ENCODE measurements at places on chromosomes 6 and 20.

DNA sequence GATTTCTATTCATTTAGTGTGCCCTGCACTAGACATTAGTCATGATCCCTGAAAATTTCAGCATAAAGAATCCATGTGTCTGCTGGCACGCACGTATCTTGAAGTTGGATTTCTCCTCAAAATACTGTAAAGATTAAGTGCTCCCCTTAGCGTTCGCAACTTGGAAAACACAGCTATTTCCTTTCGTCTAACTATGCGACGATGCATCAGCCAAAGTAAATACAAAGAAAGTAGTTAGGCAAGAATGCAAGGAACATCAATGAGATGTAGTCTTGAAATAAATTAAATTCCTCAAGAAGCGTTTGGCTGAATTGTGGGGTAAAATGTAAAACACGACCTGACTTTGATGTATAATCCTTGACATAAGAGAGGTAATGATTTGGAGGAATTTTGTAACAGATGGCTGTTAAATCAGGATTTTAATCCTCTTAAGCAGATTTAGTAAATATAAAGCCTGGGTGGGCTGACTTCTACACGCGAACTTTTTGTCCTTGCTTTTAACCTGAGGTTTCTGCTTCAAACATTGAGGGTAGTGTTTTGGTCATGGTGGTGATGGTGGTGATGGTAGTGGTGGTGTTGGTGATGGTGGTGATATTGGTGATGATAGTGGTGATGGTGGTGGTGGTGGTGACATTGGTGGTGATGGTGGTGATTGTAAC is 88.2 kb downstream of the FOXF2 start:
- DNase-seq, result no peak

- DNase-seq, result no peak
Measured at GRCh38 chr6:56335726-56336125, 88.3 kb upstream of the COL21A1 start.

DNA sequence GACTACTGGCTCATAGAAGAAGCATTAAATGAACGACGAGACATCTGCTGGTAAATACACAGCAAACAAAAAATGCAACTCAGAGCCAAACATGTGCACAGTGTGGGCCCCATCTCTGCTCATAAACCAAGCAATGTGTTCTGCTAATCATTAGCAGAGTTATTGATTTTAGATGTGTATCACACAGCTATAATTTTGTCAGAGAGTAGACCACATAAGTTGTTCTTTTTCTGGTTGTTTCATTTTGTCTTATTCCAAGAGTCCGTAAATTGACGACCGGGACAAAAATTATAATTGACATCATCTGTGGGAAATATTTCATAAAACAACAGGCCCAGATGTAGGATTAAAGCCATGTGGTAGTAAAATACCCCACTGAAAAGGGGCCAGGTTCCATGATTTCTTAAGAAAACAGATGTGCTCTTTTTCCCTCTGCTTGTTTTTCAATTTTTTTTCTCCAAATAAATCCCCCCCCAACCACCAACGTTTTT is 423.6 kb downstream of the HAO1 start:
- DNase-seq, result no peak

GRCh38 chr6:105994118-105994590 is 92.0 kb upstream of the PRDM1 start:
- DNase-seq, result no peak

DNA sequence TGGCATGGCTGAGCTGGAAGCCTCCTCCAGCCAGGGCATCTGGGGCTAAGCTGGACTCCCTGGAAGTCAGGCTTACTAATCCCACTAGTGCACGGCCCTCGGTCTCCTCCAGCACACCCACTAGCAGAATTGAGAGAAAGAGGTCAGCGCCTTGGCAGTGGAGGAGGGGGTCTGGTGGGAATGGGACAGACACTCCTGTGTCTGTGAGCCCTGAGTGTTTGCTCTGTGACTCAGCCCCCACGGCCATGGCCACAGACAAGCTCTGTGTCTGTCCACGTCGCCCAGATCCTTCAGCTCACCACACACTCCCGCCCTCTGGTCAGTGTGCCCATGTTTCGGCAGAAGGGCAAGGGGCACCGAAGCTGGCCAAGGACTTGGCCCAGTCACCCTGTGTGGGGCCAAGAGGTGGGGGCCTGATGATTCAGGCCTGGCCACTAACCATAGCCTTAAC is 8.8 kb downstream of the MDFI start:
- no peak for DNase-seq

DNA sequence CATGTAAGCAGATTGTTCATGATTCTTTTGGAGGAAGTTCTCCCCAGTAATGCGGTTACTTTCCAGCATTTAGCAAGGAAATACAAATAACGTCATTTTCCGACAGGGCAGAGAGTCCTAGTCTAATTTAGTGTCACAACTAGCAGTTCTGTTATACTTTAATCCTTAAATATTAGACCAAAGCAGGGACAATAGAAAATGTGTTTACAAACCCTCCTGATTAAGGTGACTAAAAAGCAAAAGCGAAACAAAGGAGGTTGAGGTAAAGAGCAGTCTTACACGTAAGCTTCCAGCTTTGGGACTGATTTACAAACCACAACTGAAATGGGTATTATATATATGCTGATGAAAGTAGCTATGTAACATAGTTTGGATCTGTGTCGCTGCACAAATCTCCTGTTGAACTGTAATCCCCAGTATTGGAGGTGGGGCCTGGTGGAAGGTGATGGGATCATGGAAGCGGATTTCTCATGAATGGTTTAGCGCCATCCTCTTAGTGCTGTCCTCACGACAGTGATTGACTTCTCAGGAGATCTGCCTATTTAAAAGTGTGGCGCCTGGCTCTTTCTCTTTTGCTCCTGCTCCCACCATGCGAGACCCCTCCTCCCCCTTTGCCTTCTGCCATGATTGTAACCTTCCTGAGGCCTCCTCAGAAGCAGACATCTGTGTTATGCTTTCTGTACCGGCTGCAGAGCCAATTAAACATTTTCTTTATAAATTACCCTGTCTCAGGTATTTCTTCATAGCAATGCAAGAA is 81.9 kb downstream of the PLCB1 start:
- DNase-seq, result no peak

- no peak for DNase-seq
Measured at GRCh38 chr20:5220321-5221060, 93.7 kb downstream of the CDS2 start.

GRCh38 chr6:12923644-12924235 is 207.2 kb downstream of the PHACTR1 start:
- DNase-seq, result no peak

DNA sequence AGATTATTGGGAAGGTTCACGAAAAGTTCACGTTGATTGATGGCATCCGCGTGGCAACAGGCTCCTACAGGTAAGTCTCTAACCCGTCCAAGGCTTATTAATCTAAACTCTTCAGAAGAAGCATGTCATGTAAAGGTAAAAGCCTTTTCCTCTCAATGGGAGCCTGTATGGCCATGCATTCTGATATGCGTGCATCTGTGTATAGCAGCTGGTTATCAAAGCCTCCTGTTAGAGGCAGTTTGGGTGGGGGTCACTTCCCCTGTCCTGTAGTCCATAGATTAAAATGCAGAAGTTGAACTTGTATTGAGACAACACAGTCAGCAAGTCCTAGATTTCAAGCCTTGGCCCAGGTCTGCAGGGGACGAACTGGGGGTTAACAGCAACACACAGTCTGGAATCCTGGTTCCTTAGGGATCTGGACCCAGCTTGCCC is 14.2 kb upstream of the DHX35 start:
- DNase-seq, result no peak

- no peak for DNase-seq
Measured at GRCh38 chr20:13342469-13343242, 121.6 kb downstream of the ISM1 start.

DNA sequence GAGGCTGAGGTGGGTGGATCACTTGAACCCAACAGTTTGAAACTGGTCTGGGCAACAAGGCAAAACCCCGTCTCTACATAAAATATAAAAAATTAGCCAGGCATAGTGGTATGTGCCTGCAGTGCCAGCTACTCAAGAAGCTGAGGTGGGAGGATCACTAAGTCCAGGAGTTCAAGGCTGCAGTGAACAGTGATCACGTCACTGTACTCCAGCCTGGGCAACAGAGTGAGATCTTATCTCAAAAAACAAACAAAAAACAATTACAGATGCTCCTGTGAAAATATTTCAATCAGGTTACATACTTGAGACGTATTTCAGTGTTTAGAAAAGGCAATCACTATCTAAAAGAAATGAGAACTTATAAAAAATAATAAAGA is 33.8 kb downstream of the RANBP9 start:
- no peak for DNase-seq

DNA sequence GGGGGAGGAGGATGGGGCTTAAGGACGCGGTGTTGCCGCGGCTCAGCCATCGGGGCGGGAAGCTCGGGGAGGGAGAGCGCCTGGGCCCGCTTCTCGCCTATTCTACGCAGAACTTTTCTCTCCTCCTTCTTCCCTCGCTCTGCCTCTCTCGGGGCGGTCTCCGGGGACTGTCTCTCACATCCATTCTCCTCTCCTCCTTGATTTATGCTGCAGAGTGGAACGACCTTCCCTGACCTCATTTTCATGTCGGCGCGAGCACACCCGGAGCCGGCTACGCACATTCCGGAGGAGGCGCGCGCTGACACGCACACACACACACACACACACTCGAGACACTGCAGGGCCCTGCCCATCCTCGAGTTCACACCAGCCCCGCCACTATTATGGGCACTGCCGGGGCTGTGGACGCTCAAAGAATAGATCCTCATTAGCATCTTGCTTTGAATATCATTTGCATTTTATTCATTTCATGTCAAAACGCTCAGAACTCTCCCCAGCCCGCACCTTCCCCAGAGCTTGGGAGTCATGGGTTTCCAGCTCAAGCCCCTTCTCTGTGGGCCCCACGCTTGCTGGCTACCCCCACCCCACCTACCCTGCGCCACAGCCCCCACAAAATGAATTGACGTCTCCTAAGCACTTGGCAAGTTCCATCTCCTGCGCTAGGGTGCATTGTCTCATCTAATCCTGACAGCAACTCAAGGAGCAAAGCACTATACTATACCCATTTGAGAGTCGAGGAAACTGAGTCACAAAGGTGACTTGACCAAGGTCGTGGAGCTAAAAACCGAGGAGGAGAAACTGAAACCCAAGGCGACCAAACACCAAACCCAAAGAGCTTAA is 36.8 kb downstream of the NCR2 start:
- DNase-seq, result no peak

- no peak for DNase-seq
Measured at GRCh38 chr6:17415321-17415720, 21.9 kb downstream of the CAP2 start.

GRCh38 chr6:9140951-9141460 is 705.7 kb upstream of the SLC35B3 start:
- no peak for DNase-seq

DNA sequence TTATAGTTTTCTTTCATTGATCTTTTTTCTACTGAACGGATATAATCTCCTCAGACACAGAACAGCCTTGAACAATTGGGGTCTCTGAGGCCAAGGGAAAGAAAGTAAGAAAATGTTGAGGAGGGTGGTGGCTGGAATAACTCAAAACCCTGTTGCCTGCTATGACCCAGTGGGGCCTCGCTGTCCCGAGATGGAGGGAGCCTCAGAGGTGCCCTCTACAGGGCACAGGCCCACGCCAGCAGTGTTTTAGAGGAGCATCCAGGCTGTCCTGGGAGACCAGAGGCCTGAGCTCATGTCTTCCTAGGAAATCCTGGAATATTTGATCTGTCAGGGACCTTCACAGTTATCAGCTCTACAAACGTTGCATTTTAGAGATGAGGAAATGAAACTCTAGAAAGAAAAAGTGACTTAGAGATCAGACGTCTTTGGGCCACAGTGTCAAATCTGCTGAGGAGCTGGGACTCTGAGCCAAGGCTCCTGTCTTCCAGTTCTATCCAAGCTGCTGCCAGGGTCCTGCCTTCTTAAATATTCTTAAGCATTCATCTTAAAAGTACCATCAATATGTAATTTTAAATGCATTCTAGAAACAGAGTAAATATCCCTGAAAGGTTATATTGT is 26.3 kb downstream of the ALDH5A1 start:
- no peak for DNase-seq

GRCh38 chr6:132300323-132300949 is 100.8 kb downstream of the MOXD1 start:
- DNase-seq, result peak; percentile 15

DNA sequence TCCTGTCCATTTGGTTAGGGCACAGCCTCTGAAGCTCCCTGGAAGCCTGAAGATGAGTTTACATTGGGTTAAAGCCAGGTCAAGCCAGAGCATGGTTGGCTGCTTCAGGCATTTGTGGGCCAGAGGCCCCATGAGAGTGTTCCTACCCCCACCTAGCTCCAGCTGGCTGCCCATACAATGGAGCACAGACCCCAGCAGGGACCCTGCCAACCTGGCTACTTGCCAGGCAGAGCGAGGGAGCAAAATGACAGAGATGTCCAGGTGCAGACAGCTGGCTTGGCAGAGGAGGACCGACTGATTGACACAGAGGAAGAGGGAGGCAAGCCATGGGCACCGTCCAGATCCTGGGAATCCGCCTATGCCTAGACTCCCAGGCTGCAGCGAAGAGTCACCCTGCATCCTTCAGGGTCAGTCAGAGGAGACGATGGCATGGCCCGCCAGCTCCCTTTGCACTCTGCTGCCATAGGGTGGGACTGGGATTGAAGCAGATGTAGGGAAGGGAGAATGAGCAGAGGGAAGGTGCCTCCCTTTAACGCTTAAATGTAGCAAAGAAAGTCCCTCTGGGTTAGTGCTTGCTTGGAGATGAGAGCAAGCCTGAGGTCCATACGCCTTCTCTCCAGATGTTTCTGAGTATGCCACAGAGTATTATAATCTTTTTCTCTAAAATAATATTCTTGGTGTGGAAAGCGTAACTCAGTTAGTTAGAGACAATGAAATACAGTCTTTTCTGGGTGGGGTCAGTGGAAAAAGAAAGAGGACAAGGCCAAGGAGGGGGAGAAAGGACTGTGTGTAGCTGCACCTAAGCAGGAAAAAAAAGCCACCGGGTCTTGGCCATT is 77.6 kb upstream of the FYN start:
- DNase-seq, result no peak

DNA sequence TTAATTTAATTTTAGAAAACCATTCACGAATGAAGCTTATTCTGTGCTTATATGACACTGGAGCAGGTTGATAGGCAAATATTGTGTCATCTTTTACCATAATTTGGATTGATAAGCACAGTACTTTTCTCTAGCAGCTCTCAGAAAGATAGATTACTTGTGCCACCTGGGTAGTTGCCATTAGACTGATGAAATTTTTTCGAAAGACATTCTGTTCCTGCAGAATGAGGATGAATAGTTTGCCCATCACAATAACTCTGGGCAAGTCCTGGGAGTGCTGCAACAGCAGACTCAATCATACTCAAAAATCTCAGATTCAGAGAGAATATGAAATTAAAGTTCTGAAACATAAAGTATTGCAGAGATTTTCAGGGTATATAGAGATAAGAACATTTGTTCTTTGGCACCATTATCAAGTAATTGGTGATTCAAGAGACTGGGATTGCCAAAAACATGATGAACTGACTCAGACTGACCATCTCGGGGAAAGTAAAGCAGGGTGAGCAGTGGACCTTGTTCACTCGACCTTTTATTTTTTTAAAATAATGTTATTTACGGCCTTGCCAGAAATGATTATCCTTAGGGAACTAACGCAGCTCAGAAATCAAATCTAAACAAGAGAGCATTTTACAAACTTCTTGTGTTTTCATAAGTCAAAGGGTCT is 65.8 kb upstream of the PTCHD4 start:
- no peak for DNase-seq

GRCh38 chr6:116616737-116617053 is 416 bp downstream of the RSPH4A start:
- DNase-seq, result no peak

- DNase-seq, result no peak
Measured at GRCh38 chr20:63734946-63735858, 1.3 kb upstream of the LIME1 start.

GRCh38 chr6:34645627-34646026 is 50.9 kb downstream of the ILRUN start:
- DNase-seq, result no peak

Measured in NCI-H2107 (cell line).